Right renal pelvis (tissue), 4 donors: ENCODE measurements at places on chromosomes 4 and X. TPM values are rescaled to one million over a fixed set of nuclear protein-coding genes. Genes with fewer than 3 reads are reported as not detected.

MFSD8 gene
- 36.0 TPM for polyA plus RNA-seq

ELF2 gene
- polyA plus RNA-seq, result 69.7 TPM

DNA sequence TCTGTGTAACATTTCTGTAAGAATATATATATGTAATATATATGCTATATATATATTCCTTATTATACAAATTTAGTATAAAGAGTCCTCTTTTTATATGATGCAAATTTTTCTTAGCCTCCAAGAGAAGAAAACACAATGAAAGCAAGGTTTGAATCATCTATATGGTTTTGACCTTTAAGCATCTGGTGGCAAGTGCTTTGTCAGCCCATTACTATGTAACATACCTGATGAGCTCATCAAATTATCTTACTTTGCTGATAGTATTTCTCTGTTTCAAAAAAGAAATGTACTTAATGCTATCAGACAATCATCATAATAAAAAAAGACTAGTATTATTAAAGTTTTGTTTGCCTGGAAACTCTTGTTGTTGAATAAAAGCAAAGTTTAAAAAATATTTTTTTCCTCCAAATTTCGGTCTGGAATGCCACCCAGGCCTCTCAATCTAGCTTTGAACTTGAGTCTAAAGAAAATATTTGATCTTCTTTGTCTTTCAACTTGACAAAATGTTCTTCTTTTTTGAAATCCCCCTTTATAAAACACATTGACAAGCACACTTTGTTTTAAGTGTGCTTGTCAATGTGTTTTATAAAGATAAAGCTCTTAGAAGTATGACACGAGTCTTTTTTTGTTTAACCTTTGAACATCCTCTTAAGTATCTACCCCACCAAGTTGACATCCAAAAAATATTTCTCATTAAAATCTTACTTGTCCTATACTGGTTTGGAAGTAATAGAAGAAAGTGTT lies 26.2 kb downstream of the ZNF330 start:
- no peak for DNase-seq

GRCh38 chrX:40169193-40170101 lies 71.7 kb upstream of the BCOR start:
- no peak for DNase-seq

GRCh38 chr4:67918428-67918827 lies 34.6 kb upstream of the TMPRSS11D start:
- DNase-seq, result no peak

DNA sequence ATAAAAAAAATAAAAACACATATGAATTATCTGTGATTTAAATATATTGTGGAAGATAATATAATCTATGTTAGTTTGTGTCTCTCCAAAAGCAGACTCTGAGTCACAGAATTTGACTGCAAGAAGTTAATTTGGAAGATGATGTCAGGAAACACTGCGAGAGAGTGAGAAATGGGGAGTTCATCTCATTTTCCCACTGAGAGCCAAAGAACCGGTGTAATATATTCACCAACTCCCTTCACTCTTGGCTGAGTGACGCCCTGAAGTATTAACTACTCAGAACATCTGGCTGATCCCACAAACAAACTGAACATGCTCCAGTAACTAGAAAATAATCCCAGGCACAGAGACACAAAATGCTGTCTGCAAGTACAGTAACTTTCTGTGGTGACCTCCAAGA lies 345.8 kb upstream of the SPANXN1 start:
- no peak for DNase-seq
